Transverse colon (tissue), 4 donors: ENCODE measurements at places on chromosomes 2 and 18. TPM values are rescaled to one million over a fixed set of nuclear protein-coding genes. Genes with fewer than 3 reads are reported as not detected.

- no peaks in the 10 kb centered on the region for H3K27me3 ChIP-seq
- no peaks in the 10 kb centered on the region for H3K4me1 ChIP-seq
- DNase-seq, result no peak
- H3K36me3 ChIP-seq, result no peaks in the 10 kb centered on the region
Measured at GRCh38 chr2:16870491-16871076, 204.9 kb upstream of the CYRIA start.

GRCh38 chr2:215697496-215697895, 261.6 kb upstream of the FN1 start:
- no peaks in the 10 kb centered on the region for H3K36me3 ChIP-seq
- H3K27me3 ChIP-seq, result no peaks in the 10 kb centered on the region
- no peak overlapping the region for H3K4me3 ChIP-seq
- H3K27ac ChIP-seq, result no peak overlapping the region

DNA sequence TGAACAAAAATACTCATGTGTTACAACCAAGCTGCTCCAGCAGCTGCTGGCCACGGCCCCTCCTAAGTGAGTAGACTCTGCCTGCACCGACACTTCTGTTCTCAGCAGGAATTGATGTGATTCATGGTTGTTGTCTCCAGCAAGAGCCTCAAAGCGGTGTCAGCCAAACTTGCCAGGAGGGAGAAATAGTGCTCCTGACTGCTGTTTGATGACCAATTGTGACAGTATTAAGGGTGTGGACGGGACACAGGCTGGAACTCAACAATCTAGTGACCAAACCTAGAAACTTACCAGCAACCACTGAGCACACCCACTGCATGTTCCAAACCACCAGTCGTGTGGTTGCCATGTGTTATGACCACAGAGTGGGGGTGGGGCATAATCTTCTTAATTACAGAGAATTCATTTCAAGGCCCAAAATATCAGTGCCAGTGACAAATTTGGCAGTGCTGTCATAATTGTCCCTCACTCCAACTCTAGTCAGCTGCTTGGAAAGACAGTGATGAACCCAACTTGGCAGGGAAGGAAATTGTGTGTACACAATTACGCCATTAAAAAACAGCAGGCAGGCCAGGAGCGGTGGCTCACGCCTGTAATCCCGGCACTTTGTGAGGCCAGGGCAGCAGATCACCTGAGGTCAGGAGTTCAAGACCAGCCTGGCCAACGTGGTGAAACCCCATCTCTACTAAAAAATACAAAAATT, 30.4 kb downstream of the FBLN7 start:
- no peak overlapping the region for H3K4me3 ChIP-seq
- H3K27me3 ChIP-seq, result no peaks in the 10 kb centered on the region

DNA sequence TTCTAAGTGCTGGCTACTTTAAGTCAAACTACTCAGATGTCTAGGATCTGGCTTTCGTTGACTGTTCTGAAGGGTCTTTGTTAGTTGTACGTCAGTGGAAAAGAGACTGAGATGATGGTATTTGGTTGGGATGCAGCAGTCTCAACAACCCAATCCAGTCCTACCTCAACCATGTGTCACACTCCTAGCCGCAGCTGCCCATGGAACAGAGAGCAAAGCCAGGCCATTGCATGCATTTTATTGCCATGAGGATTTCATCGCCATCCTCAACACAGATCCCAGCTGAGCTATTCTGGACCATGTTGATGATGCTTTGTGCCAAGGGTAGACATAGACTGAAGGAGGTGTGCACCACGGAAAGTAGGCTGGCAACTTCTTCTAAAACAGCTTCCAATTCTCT, 97.3 kb upstream of the STK39 start:
- H3K4me3 ChIP-seq, result no peak overlapping the region
- peaks cover 5% of the 10 kb centered on the region for H3K4me1 ChIP-seq
- no peak for DNase-seq
- no peaks in the 10 kb centered on the region for H3K27me3 ChIP-seq
- H3K36me3 ChIP-seq, result no peaks in the 10 kb centered on the region
- no peak overlapping the region for H3K27ac ChIP-seq

- H3K27me3 ChIP-seq, result peaks cover 99% of the 10 kb centered on the region
- H3K36me3 ChIP-seq, result no peaks in the 10 kb centered on the region
- H3K27ac ChIP-seq, result peak overlapping the region; percentile 84
- DNase-seq, result no peak
Measured at GRCh38 chr2:176121190-176122051, 1.1 kb upstream of the HOXD9 start.

DNA sequence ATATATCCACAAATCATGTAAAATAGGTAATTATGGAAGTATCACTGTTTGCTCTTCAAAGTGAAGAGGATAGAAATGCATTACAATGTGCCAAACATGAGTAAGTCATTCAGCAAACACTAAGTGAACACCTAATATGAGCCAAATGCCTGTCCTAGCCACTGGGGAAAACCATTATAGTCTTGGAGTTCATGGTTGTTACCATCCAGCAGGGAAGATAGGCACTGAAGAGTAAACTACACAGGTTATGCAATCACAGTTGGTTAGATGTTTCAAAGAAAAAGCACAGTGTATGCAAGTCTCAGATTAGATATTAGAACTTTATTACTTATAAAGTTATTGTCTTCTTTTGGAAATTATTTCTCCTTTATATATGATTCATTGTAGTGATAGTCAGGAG, 3.9 kb upstream of the SERPINB2 start:
- DNase-seq, result no peak
- H3K27me3 ChIP-seq, result no peaks in the 10 kb centered on the region
- H3K36me3 ChIP-seq, result no peaks in the 10 kb centered on the region
- no peaks in the 10 kb centered on the region for H3K4me1 ChIP-seq

DNA sequence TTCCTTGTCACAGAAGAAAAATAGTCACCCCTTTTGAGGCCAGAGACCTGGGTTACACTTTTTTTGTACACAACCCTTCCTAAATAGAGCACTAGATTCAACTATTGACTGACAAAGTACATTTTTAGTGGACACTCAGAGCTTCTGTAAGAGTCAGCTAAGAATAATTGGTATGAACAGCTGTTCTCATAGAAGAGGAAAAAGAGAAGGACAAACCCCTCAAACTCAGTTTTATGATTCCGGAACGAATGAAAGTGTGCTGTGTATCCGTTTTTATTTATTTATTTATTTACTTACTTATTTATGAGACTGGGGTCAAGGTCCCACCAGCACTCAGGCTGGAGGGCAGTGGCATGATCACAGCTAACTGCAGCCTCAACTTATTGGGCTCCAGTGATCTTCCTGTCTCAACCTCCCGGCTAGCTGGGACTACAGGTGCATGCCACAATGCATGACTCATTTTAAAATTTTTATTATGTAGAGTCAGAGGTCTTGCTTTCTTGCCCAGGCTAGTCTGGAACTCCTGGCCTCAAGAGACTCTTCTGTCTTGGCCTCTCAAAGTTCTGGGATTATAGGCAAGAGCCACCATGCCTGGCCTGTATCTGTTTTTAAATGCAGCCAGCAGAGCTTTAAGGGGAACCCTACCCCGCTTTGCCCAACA, 36.0 kb upstream of the FZD5 start:
- DNase-seq, result no peak
- no peak overlapping the region for H3K4me3 ChIP-seq
- no peaks in the 10 kb centered on the region for H3K27me3 ChIP-seq
- no peaks in the 10 kb centered on the region for H3K36me3 ChIP-seq
- H3K27ac ChIP-seq, result no peak overlapping the region

GRCh38 chr2:25505622-25506021, 163.9 kb upstream of the DNMT3A start:
- H3K4me1 ChIP-seq, result no peaks in the 10 kb centered on the region
- H3K27ac ChIP-seq, result no peak overlapping the region
- H3K27me3 ChIP-seq, result no peaks in the 10 kb centered on the region
- no peak overlapping the region for H3K4me3 ChIP-seq
- no peak for DNase-seq

DNA sequence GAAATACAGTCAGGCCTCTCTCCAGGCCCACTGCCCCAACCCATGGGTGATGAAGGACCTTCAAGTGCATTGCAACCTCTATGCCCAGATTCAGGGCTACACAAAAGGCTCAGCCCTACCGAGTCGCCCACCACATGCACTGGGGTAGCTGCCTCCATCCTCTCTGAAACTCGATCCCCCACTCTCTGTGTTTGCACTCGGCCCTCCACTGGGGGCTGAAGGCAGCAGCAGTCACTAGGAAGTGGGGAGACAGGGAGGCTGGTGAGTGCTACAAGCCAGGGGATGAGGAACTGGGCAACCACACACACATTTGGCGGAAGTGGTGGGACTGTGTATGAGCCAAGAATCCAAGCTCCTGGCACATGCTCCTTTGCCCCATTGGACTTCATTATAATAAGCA, 94.6 kb downstream of the CERS6 start:
- H3K4me3 ChIP-seq, result no peak overlapping the region
- no peaks in the 10 kb centered on the region for H3K27me3 ChIP-seq
- no peaks in the 10 kb centered on the region for H3K4me1 ChIP-seq
- no peak for DNase-seq

- H3K4me3 ChIP-seq, result no peak overlapping the region
- H3K27me3 ChIP-seq, result no peaks in the 10 kb centered on the region
- DNase-seq, result no peak
- no peaks in the 10 kb centered on the region for H3K36me3 ChIP-seq
Measured at GRCh38 chr18:28407681-28408080, 230.8 kb upstream of the CDH2 start.

GRCh38 chr2:191051825-191052778, 38.1 kb upstream of the STAT1 start:
- H3K4me1 ChIP-seq, result peaks cover 5% of the 10 kb centered on the region
- H3K27me3 ChIP-seq, result no peaks in the 10 kb centered on the region
- H3K36me3 ChIP-seq, result no peaks in the 10 kb centered on the region
- H3K4me3 ChIP-seq, result no peak overlapping the region
- DNase-seq, result no peak

DNA sequence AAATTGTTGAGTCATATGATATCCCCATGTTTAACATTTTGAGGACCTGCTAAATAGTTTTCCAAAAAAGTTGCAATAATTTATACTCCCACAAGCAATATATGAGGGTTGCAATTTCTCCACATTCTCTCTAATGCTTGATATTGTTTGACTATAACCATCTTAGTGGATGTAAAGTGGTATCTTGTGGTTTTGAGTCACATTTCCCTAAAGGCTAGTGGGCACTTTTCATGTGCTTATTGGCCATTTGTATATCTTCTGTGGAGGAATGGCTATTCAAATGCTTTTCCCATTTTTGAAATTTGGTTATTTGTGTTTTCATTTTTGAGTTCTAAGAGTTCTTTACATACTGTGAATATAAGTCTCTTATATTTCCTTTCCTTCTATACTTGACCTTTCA, 82.7 kb downstream of the SCG2 start:
- no peak for DNase-seq
- no peaks in the 10 kb centered on the region for H3K4me1 ChIP-seq
- no peak overlapping the region for H3K4me3 ChIP-seq
- H3K27me3 ChIP-seq, result no peaks in the 10 kb centered on the region

- no peak overlapping the region for H3K4me3 ChIP-seq
- no peak for DNase-seq
- H3K27me3 ChIP-seq, result no peaks in the 10 kb centered on the region
- H3K36me3 ChIP-seq, result no peaks in the 10 kb centered on the region
- no peaks in the 10 kb centered on the region for H3K4me1 ChIP-seq
Measured at GRCh38 chr2:62102402-62102920, 93.5 kb upstream of the B3GNT2 start.

DNA sequence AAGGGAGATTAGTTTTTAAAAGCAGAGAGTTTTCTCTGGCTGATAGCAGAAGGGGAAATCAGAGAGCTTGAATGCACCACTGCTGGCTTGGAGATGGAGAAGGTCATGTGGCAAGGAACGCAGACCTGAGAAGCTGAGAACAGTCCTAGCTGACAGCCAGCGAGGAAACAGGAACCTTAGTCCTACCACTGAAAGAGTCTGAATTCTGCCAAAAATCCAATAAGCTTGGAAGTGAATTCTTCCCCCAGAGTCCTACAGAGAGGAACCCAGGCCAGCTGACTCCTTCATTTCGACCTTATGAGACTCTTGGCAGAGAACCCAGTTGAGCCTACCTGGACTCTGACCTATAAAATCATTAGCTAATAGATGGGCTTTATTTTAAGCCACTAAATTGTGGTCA, 371.9 kb upstream of the TNP1 start:
- no peaks in the 10 kb centered on the region for H3K36me3 ChIP-seq
- H3K27me3 ChIP-seq, result no peaks in the 10 kb centered on the region
- DNase-seq, result no peak
- no peaks in the 10 kb centered on the region for H3K4me1 ChIP-seq
- no peak overlapping the region for H3K27ac ChIP-seq

- no peaks in the 10 kb centered on the region for H3K27me3 ChIP-seq
- peaks cover 73% of the 10 kb centered on the region for H3K4me1 ChIP-seq
- no peak for DNase-seq
- no peak overlapping the region for H3K4me3 ChIP-seq
- peak overlapping the region; percentile 64 for H3K27ac ChIP-seq
- no peaks in the 10 kb centered on the region for H3K36me3 ChIP-seq
Measured at GRCh38 chr2:234979204-234980167, 27.7 kb downstream of the SH3BP4 start.

GRCh38 chr2:170660409-170660808, 54.7 kb upstream of the SP5 start:
- H3K36me3 ChIP-seq, result no peaks in the 10 kb centered on the region
- no peaks in the 10 kb centered on the region for H3K27me3 ChIP-seq
- H3K4me1 ChIP-seq, result no peaks in the 10 kb centered on the region
- H3K27ac ChIP-seq, result no peak overlapping the region
- no peak overlapping the region for H3K4me3 ChIP-seq
- DNase-seq, result no peak

GRCh38 chr2:73069855-73070642, 1.5 kb downstream of the SFXN5 start:
- peak overlapping the region; percentile 86 for H3K4me3 ChIP-seq
- peak overlapping the region; percentile 96 for H3K27ac ChIP-seq
- H3K36me3 ChIP-seq, result no peaks in the 10 kb centered on the region
- no peak for DNase-seq
- peaks cover 26% of the 10 kb centered on the region for H3K4me1 ChIP-seq

The SPC25 gene
- not detected for total RNA-seq

The SCYGR7 gene
- total RNA-seq, result not detected

The STAT4 gene
- 9.1 TPM for total RNA-seq

The ASB18 gene
- total RNA-seq, result not detected

The LYPD6 gene
- 12.3 TPM for total RNA-seq

The SLC66A2 gene
- total RNA-seq, result 183 TPM

The PARD3B gene
- total RNA-seq, result 34.1 TPM

The CYTIP gene
- 4.9 TPM for total RNA-seq

The TUBA3E gene
- not detected for total RNA-seq

The SLC4A3 gene
- total RNA-seq, result 0.32 TPM

The ING5 gene
- 52.4 TPM for total RNA-seq

The RTP5 gene
- total RNA-seq, result not detected
